AG08395 (cell line): ENCODE measurements at places on chromosomes 13 and 19.

DNA sequence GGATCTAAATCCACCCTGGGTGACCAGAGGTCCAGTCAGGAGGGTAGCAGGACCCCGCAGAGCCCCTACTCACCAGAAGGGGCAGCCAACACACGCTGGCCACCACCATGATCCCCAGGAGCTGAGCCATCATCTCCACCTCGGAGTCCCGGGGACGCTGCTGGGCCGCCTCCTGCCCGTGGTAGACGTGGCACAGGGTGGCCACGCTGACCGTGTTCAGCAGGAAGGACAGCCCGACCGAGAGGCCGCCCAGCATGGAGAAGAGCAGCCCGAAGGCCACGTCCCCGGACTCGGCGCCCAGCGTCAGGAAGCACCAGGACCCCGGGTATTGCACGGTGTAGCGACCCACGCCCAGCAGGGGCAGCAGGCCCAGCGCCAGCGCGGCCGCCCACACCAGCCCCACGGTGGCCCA, 6.9 kb downstream of the TBXA2R start:
- DNase-seq: no peak

- peak; percentile 86 for DNase-seq
These were observed 47.7 kb upstream of the USPL1 start for GRCh38 chr13:30569901-30570576.

GRCh38 chr19:5600797-5601196, 21.8 kb downstream of the SAFB2 start:
- DNase-seq: no peak

- no peak for DNase-seq
These were observed 168.6 kb downstream of the SUCLA2 start for GRCh38 chr13:47832458-47832972.

DNA sequence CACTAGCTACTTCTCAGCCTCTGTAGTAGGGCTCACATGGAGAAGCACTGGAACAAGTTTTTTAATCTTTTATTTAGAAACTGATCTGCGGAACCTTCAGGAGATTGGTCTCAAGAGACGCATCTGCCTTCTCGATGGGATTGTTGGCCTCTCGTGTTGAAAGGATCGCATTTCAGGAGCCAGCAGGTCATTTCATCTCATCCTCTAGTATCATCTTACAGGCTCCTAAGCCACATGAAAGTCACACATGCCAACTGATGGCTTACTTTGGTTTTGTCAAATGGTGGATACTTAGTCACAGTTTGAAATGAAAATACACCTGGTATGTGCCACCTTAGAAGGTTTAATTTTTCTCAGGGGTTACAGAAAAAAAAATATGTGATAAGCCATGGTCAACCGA, 1703.6 kb downstream of the EFNB2 start:
- DNase-seq: no peak

DNA sequence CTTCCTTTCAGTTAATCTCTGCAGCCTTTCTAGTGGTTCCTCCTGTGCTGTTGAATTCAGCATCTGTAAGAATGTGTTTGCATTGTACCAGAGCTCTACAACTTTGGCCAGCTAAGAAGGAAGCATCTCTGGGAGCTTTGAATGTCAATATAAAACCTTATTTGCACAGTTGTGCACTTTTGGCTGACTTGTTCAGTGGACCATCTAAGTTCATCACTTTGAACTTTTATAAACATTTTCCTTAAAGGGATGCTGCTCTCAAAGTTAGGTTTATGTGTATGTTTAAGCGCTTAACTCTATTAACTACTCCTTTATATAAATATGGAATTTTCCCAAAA, 15.6 kb downstream of the POLR1D start:
- no peak for DNase-seq

DNA sequence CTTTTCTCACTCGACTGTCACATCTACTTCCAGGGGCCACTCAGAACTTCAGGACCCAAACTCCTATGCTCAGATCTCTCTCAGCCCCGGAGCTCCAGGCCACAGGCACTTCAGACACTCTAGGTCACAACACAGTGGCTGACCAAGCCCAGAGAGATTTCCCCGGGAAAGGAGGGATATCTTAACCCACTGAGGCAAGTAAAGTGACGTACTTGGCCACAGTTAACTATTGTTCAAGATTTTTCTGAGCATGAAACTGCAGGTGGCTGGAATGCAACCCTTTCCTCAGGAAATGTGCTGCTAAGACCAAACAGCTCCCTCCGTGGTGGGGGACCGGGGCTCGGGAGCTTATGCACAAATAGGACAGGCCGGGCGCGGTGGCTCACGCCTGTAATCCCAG, 23.9 kb downstream of the OPA3 start:
- no peak for DNase-seq

DNA sequence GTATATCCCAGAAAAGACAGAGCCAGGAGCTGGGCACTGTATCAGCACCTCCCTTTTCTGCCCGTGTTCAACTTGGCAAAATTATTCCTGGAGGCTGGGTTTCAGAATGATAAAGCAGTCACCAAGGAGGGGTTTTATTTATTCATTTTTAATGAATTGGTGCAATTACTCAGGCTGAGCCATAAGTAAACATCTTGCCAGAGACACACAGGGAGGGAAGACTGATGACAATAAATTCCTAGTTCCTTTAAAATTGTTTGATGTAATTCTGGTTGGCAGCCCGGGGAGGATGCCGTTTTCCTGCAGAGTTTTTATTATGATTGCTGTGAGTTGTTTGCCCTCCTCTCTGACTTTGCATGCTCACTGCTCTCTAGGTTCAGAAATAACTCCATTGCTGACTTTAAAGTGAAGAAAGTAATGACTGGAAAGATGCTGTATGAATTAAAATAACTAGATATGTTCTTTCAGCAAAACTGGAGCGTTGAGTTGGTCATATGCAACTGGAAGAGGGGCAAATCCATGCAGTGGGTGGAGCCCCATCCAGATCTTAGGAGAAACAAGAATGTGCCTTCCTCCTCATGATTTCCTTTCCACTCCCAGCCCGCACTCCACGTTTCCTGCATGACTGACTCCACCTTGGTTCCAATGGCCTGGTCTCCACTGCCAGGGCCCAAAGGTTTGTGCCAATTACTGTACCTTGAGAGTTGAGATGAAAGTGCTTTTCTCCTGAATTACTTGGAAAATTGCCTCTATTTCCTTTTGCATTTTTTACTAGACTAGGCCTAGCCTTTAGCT, 182.1 kb downstream of the RFC3 start:
- peak; percentile 14 for DNase-seq

GRCh38 chr13:46655377-46656180, 102.6 kb downstream of the LRCH1 start:
- peak; percentile 44 for DNase-seq

DNA sequence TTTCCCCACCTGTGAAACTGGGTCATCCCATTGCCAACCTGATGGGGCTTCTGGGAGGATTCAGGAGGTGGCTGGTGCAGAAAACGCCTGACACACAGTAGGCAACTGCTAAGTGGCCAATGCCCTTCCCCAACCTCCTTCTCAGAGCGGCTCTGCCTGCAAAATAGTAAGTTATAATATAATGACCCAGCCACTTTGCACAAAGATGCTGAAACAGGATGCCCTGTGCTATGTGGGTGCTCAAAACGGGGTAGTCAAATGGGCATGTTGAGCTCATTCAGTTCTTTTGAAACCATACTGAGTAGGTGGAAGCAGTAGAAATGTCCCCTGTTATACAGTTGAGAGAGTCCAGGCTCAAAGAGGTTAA, 507 bp downstream of the MARCHF2 start:
- DNase-seq: no peak
